Stimulated activated naive CD4-positive, alpha-beta T cell (primary cell): ENCODE measurements at places on chromosomes 1 and 21.

- peak; percentile 67 for DNase-seq
Observed at GRCh38 chr1:24481843-24482610, 20.6 kb upstream of the RCAN3 start.

GRCh38 chr1:89668961-89669360, 36.0 kb downstream of the LRRC8C start:
- no peak for DNase-seq

GRCh38 chr1:246178717-246179311, 328.3 kb downstream of the SMYD3 start:
- DNase-seq, result no peak

DNA sequence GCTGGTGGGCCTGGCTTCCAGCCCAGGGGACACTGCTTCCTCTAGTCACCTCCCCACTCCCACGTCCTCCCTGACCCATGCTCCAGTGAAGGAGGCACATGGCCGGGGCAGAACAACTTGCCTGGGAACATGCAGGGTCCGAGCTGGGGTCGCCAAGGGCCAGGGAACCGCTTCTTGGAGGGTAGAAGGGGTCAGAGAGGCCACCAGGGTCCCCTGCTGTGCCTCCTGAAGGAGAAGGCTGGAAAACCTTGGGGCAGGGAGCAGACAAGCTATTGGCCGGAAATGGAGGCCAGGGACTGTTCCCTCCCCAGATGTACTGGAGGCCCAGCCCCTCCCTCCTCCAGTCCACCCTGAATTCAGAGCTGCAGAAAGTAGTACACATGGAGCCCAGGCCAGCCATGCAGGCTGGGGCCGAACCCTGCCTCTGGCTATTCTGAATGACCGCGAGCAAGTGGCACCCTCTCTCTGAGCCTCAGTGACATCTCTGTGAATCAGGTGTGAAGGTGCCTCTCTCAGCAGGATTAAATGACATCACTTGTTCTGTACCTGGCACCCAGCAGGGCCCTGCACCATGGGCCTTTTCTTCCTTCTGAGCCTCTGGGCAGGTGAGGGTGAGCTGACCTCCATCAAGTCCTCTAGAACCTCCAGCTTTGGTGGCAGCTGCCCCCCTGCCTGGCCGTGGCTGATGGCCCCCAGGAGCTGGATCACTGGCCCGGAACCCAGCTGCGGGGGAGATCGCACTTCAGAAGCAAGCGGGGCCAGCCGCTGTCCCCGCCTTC, 15.7 kb downstream of the SPOCD1 start:
- DNase-seq, result no peak

DNA sequence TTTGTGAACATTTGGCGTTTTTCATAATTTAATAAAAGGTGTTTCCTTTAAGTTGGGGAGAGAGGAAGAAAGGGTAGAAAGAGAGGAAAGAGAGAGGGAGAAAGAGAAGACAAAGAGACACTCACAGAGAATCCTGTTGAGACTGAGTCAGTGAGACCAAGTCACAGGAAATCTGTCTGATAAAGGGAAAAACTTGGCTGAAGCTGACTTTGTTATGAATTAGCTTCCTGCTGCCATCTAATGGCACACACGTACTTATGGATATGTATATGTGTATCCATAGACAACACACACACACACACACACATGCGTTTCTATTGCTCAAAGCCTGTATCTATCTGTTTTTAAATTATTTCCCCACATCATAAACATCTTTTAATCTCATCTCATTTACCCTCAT, 42.5 kb upstream of the DISC1 start:
- no peak for DNase-seq

GRCh38 chr1:223473601-223474344, 80.6 kb downstream of the CCDC185 start:
- no peak for DNase-seq

DNA sequence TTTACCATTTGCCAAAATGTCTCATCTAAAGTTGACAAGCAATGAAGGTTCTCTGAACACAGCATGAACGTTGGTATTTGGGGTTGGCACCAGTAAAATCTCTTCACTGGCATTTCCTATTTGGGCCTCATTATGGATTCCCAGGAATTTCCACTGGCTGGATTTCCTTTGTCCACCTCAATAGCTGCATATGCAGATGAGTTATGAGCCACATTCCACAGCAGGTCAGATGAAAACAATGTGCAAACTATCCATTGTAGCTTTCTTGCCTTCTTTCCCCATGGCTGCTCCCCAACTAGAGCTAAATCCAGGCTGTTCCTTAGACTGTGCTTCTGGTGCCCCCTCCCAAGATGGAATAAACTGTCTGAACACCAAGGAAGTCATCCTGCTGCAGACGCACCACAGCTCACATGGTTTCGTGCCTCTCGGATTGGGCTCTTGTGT, 168.1 kb upstream of the FGGY start:
- no peak for DNase-seq

- DNase-seq, result no peak
Observed at GRCh38 chr1:226411619-226412018, 3.7 kb upstream of the PARP1 start.

GRCh38 chr21:27476696-27477095, 509.8 kb upstream of the ADAMTS5 start:
- no peak for DNase-seq

DNA sequence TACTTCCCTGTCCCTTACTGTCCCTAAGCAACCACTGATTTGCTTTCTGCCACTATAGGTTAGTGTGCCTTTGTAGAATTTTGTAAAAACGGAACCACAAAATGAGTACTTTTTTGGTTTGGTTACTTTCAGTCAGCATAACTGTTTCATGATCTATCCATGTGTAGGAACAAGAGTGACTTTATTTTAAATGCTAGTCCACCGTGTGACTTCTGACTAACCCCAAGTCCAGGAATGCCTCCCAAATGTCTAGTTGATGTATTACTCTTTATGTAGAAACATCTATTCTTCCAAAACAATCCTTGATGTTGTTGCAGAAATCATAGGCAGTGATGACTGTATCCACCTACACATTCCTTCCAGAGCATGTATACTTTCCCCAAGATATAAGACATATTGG, 21.3 kb downstream of the ATPAF1 start:
- DNase-seq, result no peak

DNA sequence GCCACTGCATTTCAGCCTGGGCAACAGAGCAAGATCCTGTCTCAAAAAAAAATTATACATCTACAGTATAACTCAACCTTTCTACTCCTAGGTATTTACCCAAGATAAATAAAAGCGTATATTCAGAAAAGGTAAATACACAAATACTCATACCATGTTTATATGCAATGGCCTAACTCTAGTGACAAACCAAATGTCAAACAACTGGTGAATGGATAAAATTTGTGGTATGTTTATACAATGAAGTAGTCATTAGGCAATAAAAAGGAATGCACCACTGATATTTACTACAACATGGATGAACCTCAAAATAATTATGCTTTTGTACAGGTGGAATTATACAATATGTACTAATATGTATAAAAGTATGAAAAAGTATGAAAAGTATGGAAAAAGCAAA, 174.2 kb upstream of the GORAB start:
- no peak for DNase-seq

GRCh38 chr1:177023726-177024125, 140.8 kb downstream of the ASTN1 start:
- no peak for DNase-seq

DNA sequence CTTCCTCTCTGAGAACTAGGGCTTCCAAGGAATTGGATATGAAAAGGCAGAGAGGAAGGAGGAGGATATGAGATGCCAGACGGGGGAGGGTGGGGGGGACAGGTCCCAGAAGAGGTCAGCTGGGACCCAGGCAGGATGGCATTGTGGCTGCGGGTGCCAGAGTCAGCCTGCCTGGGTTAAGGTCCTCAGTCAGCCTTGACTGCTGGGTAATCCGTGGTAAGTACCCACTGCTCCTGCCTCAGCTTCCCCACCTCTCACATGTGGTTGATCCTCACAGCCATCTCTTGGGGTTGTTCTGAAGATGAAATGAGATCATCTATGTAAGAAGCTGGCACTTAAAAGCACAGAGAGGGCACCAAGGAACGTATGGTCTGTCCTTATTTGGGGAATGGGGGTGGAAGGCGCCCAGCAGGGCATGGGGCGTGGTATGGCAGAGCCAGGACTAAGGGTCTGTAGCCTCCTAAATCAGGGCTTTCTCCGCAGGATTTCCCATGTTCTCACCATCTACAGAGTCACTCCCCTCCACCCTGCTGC, 23.8 kb downstream of the ELF3 start:
- DNase-seq, result no peak

DNA sequence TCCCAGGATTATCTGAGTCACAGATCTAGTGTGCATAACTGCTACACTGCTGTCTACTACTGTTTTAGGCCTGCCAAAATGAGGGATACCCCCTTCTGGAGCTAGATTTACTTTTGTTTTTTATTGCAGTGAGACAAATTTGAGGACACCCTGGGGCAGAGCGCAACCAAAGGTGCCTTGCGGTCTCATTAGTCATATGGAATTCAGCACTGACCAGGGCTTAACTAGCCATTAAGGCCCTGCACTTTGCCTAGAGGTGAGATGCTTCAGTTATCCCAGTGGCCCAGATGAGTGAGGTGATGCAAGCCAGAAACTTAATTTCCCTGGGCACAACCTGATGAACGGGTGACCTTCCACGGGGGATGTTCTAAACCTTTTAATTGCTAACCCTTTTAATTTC, 998 bp upstream of the SPAG17 start:
- DNase-seq, result no peak

- DNase-seq, result no peak
Observed at GRCh38 chr1:167594822-167595221, 35.2 kb upstream of the RCSD1 start.

DNA sequence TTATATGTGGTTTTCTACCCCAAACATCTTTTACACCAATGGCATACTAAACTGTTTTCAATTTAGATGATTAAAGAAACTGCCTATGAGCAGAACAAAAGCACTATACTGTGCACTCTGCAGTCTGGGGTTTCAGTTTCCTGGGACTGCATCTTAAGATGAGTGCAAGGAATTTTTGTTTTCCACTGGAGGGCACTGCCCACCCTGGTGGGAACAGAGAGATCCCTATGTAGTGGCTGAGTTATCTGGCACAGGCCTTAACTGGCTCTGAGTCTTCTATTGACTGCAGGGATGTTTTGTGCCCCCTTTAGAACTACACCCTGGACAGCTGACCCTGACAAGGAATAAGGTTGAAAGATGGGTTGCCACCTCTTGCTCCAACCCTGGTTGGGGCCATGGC, 12.0 kb downstream of the PROK1 start:
- DNase-seq, result no peak

GRCh38 chr1:205515781-205516253, 11.3 kb downstream of the CDK18 start:
- DNase-seq, result no peak

DNA sequence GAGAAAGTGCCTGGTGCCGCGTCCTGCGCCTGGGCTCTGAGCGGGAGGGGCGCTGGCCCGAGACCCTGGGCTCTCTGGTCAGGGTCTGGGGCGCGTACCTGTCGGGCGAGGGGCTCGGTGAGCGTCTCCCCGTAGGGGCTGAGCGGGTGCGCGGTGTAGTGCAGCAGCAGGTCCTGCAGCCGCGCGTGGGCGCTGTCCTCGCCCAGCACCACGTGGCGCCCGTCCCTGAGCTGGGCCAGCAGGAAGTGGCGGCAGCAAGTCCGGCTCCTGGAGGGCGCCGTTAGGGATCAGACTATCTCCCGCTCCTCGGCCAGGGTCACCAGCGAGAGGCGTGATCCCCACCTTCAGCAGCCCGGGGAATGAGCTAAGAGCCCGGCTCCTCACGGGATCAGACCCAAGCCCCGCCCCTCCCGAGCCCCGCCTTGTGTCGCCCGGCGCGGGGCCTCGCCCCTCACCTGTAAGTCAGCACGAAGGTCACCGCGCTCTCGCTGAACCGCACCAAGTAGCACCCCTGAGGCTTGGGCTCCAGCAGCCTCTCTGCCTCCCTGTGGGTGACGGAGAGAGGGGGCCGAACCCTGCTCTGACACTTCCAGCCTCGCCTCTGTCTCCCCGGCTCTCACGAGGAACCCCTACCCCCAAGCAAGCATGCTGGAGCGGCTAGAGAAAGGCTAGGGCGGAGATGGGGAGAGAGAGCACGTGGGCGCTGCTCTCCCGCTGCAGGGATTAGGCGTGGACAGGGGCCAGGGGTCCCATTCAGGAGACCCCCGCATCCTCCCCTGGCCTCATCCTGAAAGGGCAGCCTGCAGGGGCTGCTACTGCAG, 2.7 kb downstream of the SH2D2A start:
- DNase-seq, result peak; percentile 70

GRCh38 chr1:201221201-201221846, 30.7 kb downstream of the IGFN1 start:
- DNase-seq, result no peak

DNA sequence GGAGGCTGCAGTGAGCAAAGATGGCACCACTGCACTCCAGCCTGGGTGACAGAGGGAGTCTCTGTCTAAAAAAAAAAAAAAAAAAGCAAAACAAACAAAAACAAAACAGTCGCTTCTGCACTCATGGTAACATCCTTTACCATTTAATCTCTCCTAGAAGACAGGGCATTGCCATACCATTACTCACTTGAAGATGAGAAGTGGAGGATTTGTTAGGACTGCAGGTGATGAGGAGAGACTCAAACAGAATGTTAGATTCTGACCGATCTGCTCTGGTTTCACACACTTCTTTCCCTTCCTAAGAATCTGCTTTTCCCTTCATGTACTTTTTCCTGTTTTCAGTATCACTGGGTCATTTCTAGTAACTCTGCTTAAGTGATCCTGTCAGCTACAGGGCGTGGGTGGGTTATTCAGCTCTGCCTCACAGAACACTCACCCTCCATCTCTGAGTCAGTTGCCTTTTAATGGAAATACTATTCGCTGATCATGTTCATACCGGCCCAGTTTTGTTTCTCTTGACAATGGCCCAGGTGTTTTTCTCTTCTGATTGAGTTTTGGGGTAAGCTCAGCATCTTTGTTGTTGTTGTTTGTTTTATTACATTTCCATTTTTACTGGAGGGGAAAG, 148.0 kb upstream of the ERG start:
- DNase-seq, result no peak

DNA sequence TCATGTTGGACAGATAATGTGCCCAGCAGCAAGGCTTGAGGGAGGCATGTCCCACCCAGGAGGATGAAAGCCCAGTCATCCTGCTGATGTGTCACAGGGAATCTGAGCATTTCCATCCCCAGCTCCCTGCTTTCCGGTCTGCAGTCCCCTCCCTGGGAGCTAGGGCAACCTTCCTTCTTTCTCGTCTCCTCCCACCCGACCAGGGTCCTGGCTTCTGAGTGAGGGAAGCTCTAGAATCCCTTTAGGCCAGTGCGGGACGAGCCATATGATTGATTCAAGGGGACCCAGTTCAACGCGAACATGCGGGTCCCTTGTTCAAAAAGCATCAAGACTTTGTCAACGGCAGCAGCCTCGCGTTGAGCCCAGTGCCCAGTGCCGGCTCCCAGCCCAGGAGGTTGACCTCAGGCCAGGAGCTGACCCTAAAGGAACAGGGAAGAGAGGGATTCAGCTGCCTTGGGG, 96.7 kb upstream of the TMPRSS2 start:
- DNase-seq, result no peak

DNA sequence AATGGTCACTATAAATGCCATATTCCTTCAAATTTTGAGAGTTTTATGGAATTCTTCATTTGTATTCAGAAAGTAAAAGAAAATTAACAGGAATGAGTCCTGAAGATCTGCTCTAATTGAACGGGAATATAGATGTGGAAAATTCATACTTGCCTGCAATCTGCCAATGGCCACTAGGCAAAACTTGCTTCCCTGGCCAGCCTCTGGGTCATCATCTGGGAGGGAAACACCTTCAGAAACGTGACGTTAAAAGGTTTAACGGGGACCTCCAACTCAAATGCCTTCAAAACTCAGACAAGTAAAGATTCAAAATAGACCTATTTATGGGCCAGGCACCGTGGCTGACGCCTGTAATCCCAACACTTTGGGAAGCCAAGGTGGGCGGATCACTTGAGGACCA, 21.7 kb upstream of the CTSK start:
- DNase-seq, result no peak

GRCh38 chr1:22204989-22205913, 62.4 kb upstream of the WNT4 start:
- DNase-seq, result no peak
